ENCODE measurements at places on chromosomes 11 and 22. TPM values are rescaled to one million over a fixed set of nuclear protein-coding genes. Genes with fewer than 3 reads are reported as not detected.

Gene TMEM25
- total RNA-seq: 30.7 TPM

Gene TMEM86A
- total RNA-seq: 7.4 TPM

Gene IL17RA
- total RNA-seq: 26.8 TPM

Gene LRRC4C
- 1.6 TPM for total RNA-seq

Gene OR51I1
- 0.35 TPM for total RNA-seq

Gene AMPD3
- 16.5 TPM for total RNA-seq

Gene NPAS4
- total RNA-seq: 0.19 TPM

Gene RASSF10
- total RNA-seq: 9.7 TPM

Gene MRGPRX3
- not detected for total RNA-seq

Gene SELENOM
- 154 TPM for total RNA-seq

Gene KRTAP5-1
- not detected for total RNA-seq

Gene CD248
- total RNA-seq: 22.9 TPM

Gene MRPL16
- 38.0 TPM for total RNA-seq

Gene RNF26
- 23.5 TPM for total RNA-seq

Gene RAG2
- total RNA-seq: not detected

Gene TSKU
- 27.3 TPM for total RNA-seq

Gene SYNGR1
- 21.5 TPM for total RNA-seq

Gene LMNTD2
- 8.0 TPM for total RNA-seq

Gene SCGB1D2
- 0.60 TPM for total RNA-seq

Gene TUB
- total RNA-seq: 6.8 TPM

Gene SF3A1
- 179 TPM for total RNA-seq

Gene ANGPTL5
- not detected for total RNA-seq

Gene CAVIN3
- total RNA-seq: 58.1 TPM

Gene GRAMD1B
- total RNA-seq: 4.4 TPM

Gene WBP2NL
- 2.5 TPM for total RNA-seq

Gene INCENP
- total RNA-seq: 17.5 TPM

Gene CDHR5
- 7.0 TPM for total RNA-seq

Gene SLC5A1
- 3.0 TPM for total RNA-seq

Gene OR8D1
- not detected for total RNA-seq

Gene LRP4
- 3.7 TPM for total RNA-seq

Gene FADS1
- 19.5 TPM for total RNA-seq

Gene P2RX3
- total RNA-seq: not detected

Gene PIH1D2
- total RNA-seq: 7.5 TPM

Gene GSTP1
- 800 TPM for total RNA-seq

Gene OR52H1
- 0.57 TPM for total RNA-seq

Gene PATZ1
- total RNA-seq: 40.9 TPM

Gene TEX12
- total RNA-seq: not detected

Gene ARHGAP8
- total RNA-seq: 35.7 TPM

Gene PC
- total RNA-seq: 20.8 TPM

Gene GP1BB
- 1.9 TPM for total RNA-seq

Gene GALNT18
- 42.1 TPM for total RNA-seq

Gene OR51E2
- total RNA-seq: 1.2 TPM

Gene ASPHD2
- 4.5 TPM for total RNA-seq

Gene ANO1
- total RNA-seq: 15.1 TPM

Gene TTC12
- total RNA-seq: 34.4 TPM

Gene CRELD2
- total RNA-seq: 54.0 TPM

Gene TRIM49
- total RNA-seq: not detected
